Occipital lobe (tissue), 3 donors: ENCODE measurements at places on chromosomes 4 and X.

DNA sequence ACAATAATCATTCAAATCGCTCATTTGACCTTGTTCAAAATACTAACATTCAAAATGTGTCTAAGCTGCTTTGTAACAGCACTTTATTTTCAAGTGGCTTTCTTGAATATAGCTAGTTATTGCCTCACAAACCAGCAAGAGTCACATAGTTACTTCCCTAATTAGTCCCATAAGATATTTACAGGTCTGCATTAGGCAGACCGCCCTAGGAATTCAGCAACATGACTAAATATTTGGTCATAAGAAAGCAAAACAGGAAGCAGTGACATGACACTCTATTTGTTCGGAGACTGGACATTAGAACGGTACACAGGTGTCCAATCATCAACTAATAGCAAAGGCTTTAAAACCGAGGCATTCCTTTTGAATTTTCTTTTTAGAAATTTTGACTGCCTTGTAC lies 262.0 kb downstream of the COL25A1 start:
- no peak for DNase-seq

DNA sequence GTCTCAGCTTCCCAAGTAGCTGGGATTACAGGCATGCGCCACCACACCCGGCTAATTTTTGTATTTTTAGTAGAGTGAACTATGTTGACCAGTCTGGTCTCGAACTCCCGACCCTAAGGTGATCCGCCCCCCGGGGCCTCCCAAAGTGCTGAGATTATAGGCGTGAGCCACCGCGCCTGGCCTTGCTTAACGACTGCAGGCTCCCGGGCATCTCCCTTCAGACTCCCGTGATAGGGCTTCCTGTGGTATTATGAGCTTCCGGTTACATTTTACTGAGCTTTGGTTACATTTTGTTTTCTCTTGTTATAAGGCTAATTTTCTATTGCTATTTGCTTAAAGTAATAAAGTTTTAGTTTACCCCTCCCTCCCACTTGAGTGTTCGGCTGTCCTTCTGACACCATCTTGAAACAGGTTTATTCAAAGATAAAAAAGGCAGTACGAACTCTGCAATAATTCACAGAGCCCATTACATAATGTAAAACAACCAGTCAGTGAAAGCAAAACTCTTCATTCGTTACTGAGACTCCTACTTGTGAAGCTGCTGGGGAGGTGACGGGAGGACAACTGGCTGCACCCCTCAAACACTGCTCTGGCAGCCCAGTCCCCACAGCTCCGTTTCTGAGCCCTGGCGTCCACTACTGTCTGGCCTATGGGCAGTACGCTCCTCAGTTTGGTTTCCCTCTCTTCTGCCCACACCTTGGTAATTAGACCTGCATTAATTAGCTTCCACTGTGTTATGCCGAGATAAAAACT lies 795.7 kb upstream of the SLIT2 start:
- DNase-seq: no peak

- no peak for DNase-seq
Observed at GRCh38 chr4:91319556-91320268, 984.1 kb upstream of the GRID2 start.

DNA sequence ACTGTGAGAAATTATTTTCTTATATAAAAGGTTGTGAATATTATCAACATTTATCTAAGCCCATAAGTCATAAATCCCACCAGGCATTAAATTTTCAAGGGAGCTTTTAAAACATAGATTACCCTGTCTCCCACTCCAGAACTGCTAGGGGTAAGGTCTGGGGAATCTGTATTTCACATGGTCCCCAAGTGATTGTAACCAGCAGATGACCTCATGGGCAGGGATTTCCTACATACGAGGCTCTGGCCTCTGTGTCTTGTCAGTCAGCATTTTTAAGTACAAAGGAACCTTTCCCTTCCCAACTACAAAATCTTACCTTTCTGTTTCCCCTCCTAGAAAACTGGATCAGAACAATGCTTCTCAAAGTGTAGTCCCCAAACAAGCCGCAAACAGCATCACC lies 188.6 kb downstream of the TSPAN5 start:
- DNase-seq: no peak

- DNase-seq: no peak
Observed at GRCh38 chr4:99846891-99847290, 30.3 kb downstream of the DAPP1 start.

DNA sequence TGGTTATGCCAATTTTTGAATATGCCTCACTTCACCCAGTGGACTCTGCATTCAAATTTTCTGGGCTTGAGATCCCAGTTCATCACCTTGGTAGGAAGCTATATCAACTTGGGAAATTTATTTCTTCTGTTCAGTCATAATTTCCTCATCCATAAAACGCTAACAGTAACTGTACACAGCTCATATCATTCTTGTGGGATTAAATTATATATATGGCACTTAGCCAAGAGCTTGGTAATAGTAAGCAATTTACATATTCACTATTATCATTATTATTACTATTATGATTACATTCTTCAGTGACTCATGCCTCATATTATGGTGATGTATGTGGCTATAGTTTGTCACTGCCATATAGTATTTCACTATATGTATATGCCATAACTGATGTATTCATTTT lies 177.6 kb downstream of the CPE start:
- DNase-seq: no peak

DNA sequence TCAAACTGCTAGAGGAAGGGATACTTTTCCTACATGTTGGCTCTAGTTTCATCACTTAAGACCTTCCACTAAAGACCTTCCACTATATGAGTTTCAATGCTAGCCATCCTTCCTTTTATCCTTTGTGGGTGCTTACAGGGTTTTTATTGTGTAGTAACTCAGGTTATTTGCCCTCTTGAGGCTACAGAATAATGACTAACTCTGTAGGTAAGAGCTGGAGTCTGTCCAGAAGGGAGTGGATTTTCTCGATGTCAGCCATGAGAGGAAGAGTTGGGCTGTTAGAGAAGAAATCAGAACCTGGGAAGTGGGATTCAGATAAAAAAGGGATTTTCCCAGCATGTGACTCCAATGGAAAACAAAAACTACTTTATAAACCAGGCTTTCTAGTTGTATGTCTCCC lies 27.5 kb upstream of the HERC5 start:
- no peak for DNase-seq

DNA sequence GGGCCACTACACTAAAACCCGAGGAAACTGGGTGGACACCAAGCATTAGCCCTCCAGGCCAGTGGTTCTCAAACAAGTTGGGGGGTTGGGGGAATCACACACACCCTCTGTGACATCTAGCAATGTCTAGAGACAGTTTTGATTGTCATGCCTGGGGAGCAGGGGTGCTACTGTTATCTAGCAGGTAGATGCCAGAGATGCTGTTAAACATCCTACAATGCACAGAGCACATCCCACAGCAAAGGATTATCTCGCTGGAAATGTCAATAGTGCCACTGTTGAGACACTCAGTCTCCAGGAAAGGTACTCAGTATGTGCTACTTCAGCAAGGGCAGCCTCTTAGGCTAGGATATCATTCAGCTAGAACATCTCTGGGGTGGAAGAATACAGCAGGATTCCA lies 1.3 kb downstream of the SMC1A start:
- DNase-seq: no peak

DNA sequence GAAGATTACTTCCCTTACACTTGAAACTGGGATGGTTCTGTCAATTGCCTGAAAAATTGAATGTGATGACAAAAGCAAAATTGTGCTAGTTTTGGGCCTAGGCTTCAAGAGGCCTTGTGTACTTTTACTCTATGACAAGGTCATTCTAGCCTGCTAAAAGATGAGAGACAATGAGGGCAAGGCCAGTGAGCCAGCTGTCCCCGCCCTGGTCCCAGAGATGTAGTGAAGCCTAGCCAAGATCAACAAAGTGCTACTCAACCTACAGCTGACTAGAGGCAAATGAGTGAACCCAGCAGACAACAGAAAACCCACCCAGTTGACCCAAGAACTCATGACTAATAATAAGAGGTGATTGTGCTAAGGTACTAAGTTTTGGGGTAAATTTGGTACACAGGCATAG lies 248.7 kb downstream of the IL15 start:
- DNase-seq: no peak

GRCh38 chr4:57168982-57169381 lies 58.8 kb upstream of the IGFBP7 start:
- DNase-seq: no peak

DNA sequence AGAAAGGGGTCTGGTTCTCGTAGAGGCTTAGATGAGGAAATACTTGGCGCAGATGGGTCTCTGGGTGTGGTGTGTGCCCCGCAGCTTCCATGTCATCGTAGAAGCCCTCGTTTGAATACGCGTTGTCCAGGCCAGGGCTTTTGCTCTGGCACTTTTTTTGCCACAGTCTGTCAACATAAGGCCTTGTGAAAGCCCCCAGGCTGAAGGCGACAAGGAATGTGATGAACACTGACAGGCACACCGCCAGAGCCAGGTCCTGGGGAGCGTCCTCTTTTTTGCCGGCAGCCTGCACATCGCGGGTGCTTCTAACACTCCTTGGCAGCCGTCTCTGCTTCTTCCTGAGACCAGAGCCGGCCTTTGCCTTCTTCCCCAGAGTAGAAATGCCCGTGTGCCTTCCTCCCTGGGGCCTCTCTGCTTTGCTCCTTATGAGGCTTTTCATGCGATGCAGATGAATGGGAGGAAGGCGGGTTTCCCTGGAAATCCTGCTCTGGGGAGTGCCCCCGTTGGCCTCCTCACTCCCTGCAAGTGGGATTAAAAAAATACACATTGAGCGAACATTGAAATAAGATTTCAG lies 24.4 kb downstream of the LRRC66 start:
- DNase-seq: no peak

- DNase-seq: peak; percentile 28
Observed at GRCh38 chr4:185695743-185696142, 116.3 kb downstream of the SORBS2 start.

DNA sequence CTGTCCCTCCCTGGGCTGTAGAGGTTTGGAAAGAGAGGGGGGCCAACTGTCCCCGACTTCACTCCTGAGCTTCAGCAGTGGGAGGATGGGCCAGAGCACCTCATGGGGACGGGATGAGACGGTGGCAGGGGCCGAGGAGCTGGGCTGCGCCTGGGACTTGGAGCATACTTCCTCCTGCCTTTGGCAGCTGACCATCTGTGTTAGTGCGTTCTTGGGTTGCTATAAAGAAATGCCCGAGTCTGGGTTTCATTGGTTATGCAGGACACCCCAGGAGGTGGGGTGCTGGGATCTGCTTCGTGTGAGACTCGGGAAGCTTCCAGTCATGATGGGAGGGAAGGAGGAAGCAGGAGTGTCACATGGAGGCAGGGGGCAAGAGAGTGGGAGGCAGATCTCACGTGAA lies 7.4 kb downstream of the PSAPL1 start:
- DNase-seq: no peak
